Muscle of leg (tissue), 16 donors: ENCODE measurements at places on chromosomes 1 and 21.

GRCh38 chr1:178023181-178023618, 53.3 kb upstream of the SEC16B start:
- no peak for DNase-seq

GRCh38 chr1:217059401-217059800, 336.2 kb upstream of the ESRRG start:
- DNase-seq: no peak

GRCh38 chr21:46054451-46054881, 43.4 kb upstream of the COL6A2 start:
- no peak for DNase-seq

DNA sequence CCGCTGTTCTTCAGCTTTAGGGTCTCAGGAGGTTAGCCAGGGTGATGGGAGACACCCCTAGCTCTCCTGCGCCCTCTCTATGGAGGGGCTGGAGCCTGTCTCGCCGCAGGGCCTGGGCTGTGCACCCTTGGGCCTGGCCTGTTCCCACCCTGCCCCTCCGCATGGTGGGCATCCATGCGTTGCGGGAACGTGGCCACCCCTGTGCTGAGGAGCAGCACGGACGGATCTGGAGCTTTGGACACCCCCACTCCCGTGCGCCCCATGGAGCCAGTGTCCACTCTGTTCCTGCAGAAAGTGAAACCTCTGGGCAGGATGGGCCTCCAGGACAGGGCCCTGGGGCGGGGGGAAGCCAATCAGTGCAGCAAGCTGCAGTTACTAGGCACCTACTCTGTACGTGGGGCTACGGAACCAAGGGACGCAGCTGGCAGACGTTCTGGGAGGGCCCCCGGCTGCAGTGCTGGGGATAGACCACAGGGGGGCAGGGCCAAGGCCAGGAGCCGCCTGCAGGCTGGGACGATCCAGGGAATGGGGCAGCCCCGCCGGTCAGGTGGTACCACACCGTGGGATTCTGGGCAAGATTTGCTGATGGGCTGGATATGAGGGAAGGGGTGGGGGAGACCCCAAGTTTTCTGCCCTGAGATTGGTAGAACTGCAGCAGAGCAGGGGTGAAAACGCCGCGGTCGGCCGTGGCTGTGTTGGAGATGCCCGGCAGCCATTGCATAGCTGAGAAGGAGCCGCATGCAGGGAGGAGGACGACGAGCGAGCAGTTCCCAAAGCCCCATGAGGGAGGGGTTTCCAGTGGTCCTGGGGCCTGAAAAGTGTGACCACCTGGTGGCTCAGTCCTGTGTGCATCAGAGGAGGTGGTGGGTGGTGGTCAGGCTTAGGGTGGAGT, 43.3 kb downstream of the TP73 start:
- DNase-seq: no peak

- peak; percentile 47 for DNase-seq
Measured at GRCh38 chr1:89894210-89895201, 73.7 kb downstream of the LRRC8D start.

DNA sequence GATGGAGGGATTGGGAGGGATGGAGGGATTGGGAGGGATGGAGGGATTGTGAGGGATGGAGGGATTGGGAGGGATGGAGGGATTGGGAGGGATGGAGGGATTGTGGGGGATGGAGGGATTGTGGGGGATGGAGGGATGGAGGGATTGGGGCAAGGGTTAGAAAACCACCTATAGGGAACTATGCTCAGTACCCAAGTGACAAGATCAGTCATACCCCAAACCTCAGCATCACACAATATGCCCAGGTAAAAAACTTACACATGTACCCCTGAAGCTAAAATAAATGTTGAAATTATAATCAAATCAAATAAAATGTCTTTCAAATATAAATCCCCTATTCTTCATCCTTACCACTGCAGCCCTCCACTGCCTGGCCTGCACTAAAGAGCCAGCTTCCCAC, 72.8 kb upstream of the HNRNPU start:
- DNase-seq: no peak

- no peak for DNase-seq
Measured at GRCh38 chr1:47940779-47941178, 56.4 kb downstream of the TRABD2B start.

DNA sequence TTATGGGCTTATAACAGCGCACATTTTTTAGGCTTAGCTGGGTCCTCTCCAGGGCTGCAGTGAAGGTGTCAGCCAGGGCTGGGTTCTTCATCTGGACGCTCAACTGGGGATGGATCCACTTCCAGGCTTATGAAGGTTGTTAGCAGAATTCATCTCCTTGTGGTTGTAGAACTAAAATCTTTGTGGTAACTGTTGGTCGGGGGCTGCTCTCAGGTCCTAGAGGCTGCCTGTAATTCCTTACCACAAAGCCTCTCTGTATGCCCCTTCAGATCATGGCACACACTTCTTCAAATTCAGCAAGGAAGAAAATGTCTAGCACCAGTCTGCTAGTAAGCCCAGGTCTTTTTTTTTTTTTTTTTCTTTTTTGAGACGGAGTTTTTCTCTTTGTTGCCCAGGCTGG, 40.9 kb upstream of the EPS8L3 start:
- DNase-seq: no peak

DNA sequence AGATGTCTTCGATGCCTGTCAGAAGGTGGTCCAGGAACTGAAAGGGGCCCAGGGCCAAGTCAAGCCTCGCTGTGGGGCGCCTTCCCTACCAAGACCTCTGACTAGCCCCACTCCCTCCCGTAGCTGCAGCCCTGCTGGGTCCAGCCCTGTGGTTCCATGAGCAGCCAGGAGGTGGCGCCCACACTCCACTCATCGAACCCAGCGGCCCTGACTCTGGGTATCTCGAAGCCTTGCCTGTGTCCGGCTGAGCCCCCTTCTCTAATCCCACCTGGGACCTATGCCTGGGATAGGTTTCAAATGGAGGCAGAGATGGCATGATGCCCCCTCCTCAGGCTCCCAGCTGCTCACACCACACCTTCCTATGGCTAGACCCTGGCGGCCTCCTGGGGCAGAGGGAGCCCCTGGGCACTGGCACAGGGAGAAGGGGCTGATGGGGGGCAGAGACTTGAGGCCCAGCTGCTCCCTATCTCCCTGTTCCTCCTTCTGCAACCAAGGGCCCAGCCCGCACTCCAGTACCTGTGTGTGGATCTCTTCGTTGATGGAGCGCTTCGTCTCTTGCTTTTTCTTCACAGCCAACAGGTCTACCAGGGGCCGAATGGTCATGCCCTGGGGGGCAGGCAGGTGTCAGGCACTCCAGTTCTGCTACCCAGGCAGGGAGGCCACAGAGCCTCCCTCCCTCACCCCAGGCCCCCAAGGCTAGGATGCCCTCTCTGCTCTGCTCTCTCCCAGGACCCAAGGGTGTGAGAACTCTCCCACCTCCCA, 52.0 kb downstream of the SLC9A1 start:
- DNase-seq: peak; percentile 75

- DNase-seq: no peak
Measured at GRCh38 chr21:38170704-38171682, 85.8 kb upstream of the KCNJ15 start.

GRCh38 chr1:38137164-38137563, 90.6 kb upstream of the POU3F1 start:
- no peak for DNase-seq

GRCh38 chr1:223785808-223786207, 59.9 kb downstream of the TP53BP2 start:
- DNase-seq: no peak

DNA sequence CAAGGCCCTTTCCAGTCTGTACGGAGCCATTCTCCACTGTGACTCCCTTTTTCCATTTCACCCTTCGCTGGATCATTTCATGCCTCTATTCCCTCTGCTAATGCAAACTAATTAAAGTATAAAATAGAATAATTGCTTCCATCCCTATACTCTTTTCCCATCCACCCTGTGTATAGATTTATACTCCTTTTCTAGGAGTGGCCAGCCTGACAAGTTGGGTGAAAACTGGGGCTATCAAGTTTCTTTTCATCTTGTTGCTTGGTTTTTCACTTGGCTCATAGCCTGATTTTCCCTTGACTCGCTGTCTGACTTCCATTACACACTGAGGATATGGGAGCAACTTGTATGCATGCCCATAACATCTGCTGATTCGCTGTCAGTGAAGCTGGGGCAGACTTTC, 107.0 kb downstream of the PLXNA2 start:
- peak; percentile 68 for DNase-seq

DNA sequence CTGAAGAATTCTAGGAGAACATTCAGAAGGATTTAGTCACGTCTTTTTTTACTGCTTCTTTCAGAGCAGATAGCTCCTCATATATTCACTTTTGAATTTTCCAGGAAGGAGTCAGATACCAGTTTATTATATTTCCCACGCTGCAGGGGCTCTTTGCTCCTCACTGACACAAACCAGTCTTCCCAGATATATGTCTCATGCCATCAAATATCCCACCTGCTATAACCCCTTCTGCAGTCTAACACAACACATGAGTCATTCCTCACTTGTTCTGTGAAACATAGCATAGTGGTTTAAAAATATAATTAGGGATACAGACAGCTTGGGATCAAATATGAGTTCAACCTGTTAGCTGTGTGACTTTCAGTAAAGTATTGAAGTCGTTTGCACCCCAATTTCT, 251.7 kb upstream of the DPYD start:
- no peak for DNase-seq

- DNase-seq: no peak
Measured at GRCh38 chr1:117871013-117871412, 58.4 kb downstream of the GDAP2 start.

GRCh38 chr1:73162564-73162963, 880.2 kb upstream of the NEGR1 start:
- no peak for DNase-seq

DNA sequence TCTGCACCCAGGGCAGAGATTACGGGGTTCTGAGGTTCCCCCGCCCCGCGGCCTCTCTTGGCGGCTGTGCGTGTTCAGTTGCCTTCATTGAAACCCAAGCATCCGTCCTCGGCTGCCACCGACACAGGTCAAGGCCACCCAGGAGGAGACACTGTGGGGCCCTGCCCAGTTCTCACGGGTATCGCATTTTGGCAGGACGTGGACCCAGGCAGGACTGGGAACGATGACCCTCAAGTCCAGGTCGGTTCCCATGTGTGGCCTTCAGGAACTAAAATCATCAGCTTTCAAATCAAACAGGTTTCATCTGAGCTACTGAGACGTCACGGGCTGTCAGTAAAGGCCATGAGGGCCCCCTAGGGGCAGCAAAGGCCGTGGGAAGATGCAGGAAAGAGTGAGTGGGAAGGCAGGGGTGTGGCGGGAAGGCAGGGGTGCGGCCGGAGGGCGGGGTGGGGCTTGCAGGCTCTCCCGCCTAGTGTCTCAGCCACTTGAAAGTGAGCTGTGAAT, 7.0 kb upstream of the C1orf174 start:
- no peak for DNase-seq

DNA sequence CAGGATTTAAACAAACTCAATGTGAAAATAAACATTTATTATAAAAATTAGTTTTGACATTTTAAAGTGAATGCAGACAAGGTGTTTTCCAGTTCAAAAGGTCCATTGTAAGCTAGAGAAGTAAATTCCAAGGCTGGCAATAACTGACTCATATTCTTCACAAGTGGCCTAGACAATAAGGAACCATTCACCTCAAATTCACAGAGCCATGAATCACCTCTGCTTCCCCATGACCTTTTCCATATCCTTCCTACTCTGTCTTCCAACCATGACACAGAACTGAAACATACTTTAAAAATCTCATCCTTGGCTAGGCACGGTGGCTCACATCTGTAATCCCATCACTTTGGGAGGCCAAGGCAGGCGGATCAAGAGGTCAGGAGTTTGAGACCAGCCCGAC, 24.8 kb downstream of the F11R start:
- no peak for DNase-seq

DNA sequence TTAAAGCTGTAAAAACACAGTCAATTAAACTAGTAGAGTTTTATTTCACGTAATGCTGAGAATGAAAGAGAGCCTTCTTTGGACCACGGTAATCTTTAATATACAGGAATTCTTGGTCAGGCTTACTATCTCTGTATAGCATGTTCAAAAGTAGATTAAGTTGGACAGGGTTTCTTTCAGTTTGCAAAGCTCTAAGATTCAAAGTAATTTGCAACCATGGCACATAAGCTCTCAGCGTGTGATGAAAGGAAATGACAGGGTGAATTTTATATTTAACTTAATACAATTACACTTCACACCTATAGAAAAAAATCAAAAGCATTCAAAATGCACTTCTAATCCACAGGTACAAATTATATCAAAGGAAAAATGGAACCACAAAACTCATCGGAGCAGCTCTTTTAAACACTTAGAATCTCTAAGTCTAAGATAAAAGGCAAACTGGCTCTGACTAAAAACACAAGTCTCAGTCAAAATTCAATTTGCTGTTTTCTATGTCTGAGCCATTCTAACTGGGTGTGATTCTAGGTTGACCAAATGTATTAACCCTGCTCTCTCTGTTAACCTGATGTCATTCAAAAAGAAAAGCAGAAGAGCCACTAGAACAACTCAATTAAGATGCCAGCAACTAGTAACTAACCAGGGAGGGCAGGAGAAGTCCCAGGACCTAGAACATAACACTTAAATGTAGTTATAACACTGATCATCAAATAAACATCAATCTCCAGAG, 147.7 kb downstream of the RERE start:
- DNase-seq: no peak

DNA sequence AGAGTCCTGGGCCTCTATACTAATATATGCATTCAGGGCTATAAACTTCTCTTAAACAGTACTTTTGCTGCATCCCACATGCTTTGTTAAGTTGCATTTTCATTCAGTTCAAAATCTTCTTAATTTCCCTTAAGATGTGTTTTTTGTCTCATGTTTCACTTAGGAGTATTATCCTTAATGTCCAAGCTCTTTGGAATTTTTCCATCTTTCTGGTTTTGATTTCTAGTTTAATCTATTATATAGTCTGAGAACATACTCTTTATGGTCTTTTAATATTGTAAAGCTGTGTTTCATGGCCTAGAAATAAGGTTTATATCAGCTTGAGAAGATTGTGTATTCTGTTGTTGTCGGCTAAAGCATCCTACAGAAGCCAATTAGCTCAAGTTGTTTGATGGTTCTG, 1041.8 kb downstream of the PLA2G4A start:
- DNase-seq: peak; percentile 72

- DNase-seq: no peak
Measured at GRCh38 chr1:80540596-80540995, 1260.1 kb upstream of the ADGRL2 start.

GRCh38 chr1:113545210-113545609, 154.9 kb downstream of the MAGI3 start:
- DNase-seq: no peak

GRCh38 chr1:31376375-31377134, 3.7 kb upstream of the FABP3 start:
- peak; percentile 99 for DNase-seq

GRCh38 chr1:50453266-50453665, 30.0 kb upstream of the DMRTA2 start:
- DNase-seq: no peak

GRCh38 chr1:31302709-31303441, 6.0 kb downstream of the ZCCHC17 start:
- DNase-seq: no peak

- peak; percentile 58 for DNase-seq
Measured at GRCh38 chr1:62722796-62723195, 34.6 kb upstream of the DOCK7 start.

GRCh38 chr1:56336982-56337381, 242.4 kb downstream of the PLPP3 start:
- no peak for DNase-seq

- no peak for DNase-seq
Measured at GRCh38 chr1:78222225-78222959, 176.6 kb downstream of the GIPC2 start.
